ENCODE measurements at places on chromosomes 11 and 22.

- no peak for DNase-seq
These were observed 55.9 kb downstream of the PPFIA1 start for GRCh38 chr11:70326365-70326811.

DNA sequence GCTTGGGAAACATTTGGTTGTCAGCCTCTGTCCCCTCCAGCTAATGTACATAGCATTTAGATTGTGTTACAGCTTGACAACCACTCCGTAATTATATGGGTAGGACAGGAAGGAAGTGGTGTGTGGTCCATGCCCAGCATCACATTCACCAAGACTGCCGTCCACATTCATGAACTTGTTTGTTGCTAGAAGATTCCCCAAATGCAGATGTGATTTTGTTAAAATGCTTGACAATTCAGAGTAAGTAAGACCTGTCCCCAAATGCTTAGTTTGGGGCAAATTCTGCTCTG lies 1482.7 kb downstream of the TBC1D22A start:
- no peak for DNase-seq

DNA sequence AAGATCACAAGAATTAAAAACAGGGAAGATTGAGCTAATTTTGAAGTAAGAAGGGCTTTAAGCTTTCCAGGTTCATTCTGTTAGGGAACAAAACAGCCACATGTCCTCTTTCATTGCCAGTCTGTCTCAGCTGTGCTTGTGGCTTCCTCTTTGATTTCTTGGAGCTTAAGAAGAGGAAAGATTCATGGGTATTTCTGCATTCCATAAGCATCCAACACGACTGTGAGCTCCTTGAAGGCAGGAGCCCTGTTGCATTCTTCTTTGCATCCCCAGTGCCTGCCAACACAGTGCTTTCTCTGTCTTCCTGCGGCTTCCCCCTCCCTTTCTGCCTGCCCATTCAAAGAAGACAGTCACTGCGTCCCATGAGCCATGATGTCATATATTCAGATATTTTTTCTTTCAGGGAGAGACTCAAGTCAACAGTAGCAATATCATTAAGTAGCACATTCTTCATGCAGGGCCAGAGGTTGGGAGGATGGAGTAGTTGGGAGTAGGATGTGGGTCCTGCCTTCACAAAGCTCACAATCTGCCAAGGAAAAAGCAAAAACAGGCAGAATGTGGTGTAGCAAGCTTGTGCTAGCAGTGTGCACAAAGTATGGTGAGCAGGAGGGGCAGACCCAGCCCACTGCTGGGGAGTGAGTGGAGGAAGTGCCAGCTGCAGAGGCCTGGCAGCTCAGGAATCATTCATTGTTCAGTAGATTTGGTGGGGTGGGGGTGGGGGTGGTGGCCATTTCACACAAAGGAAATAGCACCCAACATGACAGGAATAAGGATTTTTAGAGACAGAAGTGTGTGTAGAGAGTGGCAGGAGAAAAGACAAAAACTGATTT lies 162.1 kb upstream of the RASSF10 start:
- no peak for DNase-seq

DNA sequence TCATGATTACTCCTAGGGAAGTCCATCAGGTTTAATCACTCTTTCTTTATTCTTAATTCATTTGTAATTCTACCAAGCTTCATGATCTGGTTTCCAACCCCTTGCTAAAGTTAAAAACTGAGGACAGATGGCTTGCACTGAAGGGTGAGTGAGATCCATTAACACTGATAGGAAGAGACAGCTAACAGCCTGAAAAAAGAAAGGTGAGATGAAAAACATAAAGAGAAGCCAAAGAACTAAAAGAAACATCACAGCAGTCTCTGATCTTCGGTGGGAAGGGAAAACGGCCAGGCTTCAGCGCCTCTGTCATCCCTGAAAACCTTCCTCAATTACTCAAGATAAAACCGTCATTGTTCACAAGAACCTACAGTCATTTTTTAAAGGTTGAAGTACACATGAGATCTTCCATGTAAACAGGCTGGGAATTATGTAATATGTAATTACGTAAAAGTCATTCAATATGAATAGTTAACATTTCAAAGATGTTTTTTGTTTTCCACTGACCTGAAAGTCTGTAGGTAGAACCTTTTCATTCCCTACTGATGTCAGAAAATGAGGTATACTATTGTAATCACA lies 41.3 kb downstream of the VSIG10L2 start:
- DNase-seq, result no peak

DNA sequence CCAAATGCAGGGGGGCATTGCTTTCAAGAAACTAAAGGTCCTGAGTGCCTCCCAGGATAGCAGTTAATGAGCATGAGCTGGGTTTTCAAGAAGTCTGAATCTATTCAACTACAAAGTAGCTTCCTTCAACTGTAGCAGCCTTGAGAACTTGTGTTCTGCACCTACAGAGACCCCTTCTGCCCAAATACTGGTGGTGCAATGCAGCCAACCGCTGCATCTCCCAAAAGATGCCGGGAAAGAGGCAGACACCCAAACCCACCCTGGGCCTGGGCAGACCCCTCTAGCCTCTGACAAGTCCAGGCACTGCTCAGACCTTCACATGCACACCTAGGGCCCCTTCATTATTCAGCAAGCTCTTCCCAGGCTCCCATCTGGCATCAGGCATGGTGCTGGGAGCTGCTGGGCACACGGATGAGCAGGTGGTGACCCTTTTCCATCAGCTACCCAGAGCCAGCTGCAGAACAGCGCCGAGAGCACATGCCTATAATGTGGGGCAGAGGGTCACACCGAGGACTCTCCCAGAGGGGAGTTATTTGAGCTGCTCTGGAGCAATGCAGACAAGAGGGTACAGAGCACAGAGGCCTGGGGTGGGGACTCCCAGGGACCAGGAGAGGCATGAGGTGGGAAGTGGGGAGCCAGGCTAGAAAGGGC lies 44.9 kb upstream of the ETS1 start:
- DNase-seq, result peak; percentile 56

DNA sequence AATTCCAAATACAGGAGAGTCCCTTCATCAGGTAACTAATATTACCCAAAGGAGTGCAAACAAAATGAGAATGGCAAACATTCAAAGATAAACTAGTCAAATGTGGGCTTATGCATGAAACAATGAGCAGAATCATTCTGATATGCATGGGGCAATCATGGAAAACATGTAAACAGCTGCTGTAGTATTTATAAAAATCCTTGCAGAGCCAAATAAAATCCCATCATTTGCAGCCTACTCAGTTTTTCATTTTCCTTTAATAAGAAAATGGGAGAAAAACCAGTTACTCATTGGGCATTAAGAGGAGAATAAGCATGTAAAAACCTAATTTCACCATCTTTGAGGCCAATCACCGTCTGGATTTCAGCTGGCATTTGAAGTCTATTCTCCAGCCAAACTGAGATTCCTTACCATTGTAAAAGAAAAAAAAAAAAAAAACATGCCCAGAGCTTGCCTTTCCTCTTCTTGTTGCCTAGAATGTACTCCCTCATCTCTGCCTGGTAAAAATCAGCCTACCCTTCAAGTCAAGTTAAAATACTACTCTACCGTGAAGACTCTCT lies 249.1 kb downstream of the TTC28 start:
- no peak for DNase-seq

- no peak for DNase-seq
These were observed 22.3 kb downstream of the DHCR7 start for GRCh38 chr11:71425860-71426259.

- DNase-seq, result no peak
These were observed 3.7 kb upstream of the SPON1 start for GRCh38 chr11:13958641-13959400.

DNA sequence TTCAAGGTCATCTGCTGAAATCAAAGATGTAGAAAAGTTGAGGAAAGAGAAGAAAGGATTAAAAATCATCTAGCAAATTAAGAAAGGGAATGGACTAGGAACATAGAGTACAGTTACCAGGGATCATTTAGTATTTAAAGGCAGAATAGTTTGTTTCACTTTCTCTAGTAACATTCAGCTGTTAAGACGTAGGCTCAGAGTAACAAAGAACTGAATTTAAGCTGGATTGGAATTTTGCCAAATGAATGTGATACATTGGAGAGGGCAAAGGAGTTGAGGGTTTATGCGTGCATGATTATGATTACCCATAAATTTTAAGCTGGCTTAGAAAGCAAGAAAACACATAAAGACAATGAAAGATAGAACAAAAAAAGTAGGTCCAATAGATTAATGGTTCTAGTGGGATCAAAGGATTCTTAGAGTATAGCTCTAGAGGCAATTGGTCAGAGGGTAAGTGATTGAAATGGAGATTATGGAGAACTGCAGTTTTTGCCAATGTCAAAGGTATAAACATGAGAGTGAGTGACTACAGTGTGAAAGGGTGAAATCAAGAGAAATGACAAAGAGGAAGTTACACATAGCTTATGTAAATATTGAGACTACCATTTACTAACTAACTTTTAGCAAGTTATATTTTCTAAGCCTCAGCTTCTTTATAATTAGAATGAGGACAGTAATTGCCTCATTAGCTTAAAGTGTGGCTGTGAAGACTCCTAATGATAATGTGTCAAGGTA lies 190.0 kb downstream of the GRIA4 start:
- no peak for DNase-seq

- peak; percentile 31 for DNase-seq
These were observed 2.2 kb downstream of the RFPL2 start for GRCh38 chr22:32202539-32203180.

GRCh38 chr11:113085446-113085845 lies 124.2 kb downstream of the NCAM1 start:
- no peak for DNase-seq

DNA sequence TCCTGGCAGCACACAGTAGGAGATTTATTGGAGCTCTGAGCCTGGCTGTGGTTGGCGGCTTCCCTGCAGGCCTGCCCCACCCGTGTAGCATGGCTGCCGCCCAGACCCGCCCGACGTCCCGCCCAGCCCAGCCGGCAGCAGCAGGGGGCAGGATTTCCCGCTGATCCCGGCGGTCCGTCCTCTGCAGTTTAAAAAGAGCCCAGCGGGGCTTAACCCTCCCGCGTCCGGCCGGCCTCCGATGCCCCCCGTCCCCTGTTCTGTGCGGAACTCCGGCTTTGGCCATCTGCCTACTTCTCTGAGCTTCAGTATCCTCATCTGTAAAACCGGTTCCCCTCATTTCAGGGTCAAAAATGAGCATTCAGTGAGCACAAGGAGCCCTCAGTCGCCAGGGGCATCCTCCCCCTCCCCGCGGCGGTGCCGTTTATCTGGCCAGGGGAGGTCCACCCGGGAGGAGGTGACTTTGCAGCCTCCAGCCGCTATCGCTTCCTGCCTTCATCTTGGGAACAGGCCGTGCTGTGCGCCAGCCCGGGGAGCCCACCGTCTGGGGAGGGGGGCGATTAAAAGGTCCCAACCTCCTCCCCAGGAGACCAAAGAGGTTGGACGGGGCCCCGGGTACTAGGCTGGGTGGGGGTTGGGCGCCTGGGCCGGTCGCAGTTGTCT lies at the start of gene GAS2L1:
TSS of gene GAS2L1 (plus strand) at position 476 of the 660 bp plus-strand sequence. CDS start 1,456 bp downstream, outside the sequence.
- DNase-seq, result peak; percentile 45
